ENCODE measurements at places on chromosomes 7 and 10.

GRCh38 chr10:96789571-96790108, 42.5 kb upstream of the LCOR start:
- no peak for DNase-seq

DNA sequence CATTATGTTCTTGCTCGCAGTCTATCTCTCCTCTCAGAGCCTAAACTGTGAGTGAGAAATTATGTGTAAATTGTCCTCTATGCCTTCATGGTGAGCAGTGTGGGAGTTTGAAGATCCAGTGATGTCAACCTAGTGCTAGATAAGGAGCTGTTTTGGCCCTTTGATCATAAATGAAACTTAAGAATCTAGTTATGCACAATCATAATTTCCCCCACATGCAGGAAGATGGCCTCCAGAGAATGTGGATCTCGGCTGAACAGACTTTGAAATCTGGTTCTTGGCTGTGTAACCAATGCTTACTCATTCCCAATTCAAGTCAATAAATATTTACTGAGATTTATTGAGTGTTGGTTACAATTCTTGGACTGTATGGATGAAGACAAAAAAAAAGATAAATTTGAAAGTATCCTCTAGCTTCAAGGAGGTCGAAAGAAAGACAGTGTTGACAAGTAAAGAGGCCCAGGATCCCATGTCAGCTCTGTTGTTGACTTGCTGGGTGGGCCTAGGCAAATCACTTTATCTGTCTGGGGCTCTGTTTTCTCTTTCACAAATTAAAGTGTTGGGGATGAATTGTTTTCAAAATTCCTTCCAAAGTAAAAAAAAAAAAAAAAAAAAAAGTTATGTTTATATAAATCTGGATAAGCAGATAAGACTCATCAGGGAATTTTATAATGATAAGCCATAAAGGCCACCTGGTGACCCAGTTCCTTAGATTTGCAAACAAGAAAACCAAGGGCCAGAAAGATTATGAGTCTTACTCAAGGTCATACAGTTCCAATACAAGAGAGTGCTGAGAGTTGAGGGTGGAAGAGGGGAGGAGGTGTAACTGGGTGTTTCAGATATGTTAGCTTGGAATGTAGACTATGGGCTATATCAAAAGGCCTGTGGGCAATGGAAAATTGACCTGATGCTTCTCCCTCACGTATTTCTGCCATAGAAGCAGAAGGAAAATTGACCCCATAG, 969.9 kb downstream of the KCNMA1 start:
- no peak for DNase-seq

DNA sequence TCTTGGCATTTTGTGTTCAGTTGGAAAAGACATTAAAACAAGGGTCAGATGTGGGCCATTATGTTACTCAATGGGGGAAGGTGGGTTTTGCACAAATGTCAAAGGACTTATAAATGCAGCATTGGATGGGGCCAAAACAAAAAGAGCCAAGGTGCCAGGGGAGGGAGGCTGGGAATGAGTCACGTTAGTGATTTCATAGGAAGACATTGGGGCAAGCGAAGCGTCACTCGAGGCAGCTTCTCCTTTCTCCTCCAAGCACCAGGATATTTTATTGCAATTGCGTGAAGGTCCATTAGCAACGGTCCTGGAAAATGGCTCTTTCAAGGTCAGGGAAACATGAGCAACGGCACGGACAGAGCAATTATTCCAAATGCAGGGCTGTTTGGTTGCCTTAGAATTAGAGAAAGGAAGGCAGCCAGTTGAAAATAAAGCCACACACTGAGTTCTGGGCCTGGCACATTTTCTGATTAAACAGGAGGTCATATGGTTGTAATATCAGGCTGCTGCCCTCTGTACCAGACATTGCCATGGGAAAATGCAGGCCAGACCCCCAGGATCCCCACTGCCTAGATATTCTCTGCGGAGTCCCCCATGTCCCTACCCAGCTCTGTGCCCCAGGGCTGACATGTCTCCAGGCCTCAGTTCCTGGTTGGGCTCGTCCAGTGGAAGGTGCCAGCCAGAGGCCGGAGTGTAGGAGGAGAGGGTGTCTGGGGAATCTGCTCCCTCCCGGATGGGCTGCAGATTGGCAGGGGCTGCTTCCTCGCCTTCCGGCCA, 63.3 kb upstream of the NANOS1 start:
- no peak for DNase-seq

GRCh38 chr10:69466689-69467088, 15.4 kb downstream of the TSPAN15 start:
- DNase-seq = no peak

DNA sequence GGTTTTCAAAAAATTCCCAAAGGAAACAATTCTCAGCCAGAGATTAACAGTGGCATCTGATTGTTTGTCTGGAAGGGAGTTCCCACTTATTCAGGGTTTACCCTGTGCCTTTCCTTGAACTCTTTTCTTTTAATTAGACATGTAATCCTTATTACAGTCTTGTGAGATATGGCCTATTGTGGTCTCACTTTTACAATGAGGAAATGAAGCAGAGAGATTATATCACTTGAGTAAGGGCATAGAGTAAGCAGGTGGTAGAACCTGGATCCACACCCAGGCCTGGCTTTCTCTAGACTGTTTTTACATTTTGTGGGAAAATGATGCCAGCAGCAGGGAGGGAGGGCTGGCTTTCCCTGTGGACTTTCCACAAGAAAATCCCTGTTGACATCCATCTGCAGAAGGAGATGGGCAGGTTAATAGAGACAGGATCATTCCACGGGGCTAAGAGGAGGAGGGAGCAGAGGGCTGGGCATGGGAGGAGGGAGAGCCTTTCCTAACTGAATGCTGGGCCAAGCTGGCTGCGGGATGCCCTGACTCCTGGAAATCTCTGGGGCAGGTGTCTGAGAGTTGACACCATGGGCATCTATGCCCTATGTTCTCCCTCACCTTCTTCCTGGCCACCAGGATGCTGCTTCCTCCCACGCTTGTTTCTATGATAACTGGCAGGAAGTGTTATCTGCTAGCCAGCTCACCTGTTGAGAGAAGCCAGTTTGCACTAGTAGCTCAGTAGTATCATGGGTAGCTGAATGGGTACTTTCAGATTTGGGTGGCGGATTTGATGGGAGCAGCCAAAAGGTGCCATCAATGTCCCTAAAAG, 28.7 kb upstream of the ARHGAP22 start:
- DNase-seq = no peak

DNA sequence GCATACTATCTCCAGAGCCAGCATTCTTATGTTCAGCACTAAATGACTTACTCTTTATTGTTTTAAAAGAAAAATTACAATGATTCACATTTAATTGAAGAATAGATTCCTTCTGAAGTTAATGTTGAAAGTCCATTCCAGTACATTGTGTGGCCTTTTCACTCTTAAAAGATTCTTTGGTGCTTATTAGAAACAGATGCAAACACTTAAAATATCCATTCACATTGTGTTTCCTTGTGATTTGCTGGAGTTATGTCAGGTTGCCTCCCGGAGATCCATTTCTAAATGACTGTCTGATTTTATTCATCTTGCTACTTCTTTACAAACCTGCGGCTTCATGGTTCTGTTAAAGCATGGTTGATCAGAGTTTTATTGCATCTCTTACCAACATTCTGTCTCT, 152.8 kb downstream of the FOXP2 start:
- DNase-seq = no peak

- no peak for DNase-seq
These were observed 3.8 kb upstream of the ADAMTS14 start for GRCh38 chr10:70668454-70668970.

GRCh38 chr10:101131962-101132635, 999 bp downstream of the TLX1 start:
- no peak for DNase-seq

DNA sequence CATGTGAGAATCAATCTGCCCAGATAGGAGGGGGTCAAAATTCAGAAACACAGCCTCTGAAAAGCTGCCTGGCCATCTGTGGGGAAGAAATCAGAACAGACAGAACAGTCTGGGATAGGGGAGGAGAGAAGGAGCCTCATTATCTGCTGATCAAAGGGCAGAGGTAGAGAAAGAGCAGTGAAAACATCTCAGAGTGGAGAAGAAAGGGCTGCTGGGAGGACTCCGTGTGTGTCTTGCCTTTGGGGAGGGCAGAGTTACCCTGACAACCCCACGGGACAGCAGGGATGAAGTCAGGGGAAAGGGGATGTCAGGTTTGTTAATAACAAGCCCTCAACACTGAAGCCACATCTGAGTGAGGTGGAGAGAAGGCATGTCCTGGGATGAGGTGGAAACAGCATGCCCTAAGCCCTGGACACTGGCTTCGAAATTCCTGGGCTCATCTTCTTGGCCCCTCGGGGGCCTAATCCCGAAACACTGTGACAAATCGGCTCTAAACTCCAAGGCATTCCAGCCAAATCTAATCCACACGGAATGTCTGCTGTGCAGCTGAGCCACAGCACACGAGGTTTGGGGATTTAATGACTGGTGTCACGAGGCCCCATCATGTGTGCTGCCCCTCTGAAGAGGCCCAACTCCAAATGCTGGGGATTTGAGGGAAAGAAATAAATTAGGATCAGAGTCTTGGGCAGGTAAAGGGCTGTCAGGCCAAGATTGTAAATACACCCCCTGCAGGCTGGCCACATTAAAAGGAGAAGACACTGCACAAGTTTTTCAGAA, 82.8 kb upstream of the FGFR2 start:
- DNase-seq = no peak

DNA sequence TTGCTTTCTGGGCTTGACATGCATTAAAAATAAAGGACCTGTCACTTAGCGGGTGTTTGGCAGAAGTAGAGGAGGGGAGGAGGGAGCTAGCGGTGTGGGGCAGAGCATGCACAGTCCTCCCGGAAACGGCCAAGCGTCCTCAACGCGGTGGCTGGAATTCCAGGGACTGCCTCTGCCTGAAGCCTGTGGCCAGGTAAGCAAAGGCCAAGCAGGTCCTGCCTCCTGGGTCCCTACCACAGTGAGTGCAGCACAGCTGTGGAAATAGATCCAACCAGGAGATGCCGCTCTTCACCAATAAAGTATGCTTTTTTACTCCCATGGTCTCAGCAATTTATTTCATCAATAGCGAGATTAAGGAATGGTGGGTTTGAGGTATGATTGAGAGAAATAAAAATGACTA, 323.4 kb downstream of the WDR37 start:
- no peak for DNase-seq

GRCh38 chr10:1631282-1631681, 106.0 kb downstream of the ADARB2 start:
- DNase-seq = peak; percentile 7

- no peak for DNase-seq
These were observed 28.4 kb downstream of the RBM20 start for GRCh38 chr10:110672580-110672919.

- DNase-seq = no peak
These were observed 35.0 kb upstream of the DAGLB start for GRCh38 chr7:6482743-6483119.

DNA sequence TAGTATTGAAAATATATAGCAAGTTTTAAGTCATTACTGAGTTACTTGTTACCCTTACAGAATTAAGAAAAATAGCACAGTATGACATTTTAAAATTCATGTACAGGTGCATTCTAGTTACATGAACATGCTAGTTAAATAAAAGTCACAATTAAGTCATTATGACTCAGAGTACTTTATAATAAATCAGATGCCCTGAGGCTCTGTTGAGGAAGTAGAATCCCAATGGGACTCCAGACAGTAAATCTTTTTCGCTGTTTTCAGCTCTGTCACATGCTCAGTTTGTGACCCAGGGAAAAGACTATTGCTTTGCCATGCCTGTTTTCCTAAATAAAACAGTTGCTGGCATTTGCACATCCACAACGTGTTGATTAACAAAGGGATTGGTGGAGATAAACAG, 21.0 kb downstream of the NUDT13 start:
- DNase-seq = no peak

DNA sequence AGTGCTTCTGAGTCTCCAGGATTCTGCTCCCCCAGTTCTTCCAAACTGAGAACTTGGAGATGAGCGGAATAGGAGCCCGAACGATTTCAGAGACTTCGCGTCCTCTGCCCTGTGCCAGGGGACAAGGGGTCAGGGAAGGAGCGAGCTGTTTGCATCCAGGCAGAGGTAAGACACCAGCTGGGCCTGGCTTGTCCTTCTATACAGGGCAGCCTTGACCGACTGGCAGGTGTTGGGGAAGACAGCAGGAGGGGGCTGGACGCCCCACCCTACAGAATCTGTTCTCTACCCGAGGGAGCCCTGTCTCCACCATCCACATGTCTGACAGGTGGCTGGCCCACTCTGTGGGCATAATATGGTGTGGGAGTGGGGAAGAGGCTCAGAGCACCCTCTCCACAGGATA, 7.1 kb downstream of the SPOCK2 start:
- DNase-seq = no peak

DNA sequence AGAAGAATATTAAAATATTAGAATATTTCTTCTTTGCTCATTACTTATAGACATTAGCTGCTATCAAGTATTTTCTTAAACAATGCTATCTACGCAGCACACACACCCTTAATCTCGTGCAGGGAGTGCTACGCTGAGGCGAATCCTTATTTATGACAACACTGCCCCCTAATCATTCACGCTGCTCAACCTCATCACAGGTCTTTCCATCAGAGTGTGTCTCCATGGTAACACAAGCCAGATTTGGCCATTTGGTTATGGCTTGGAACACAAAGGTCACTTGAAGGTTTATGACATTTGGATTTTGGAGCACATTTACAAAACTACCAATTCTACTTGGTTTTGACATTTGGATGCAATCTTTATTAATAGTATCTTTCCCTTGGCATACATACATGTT, 45.4 kb upstream of the MYO3A start:
- DNase-seq = no peak

GRCh38 chr10:63591600-63592379, 70.6 kb downstream of the REEP3 start:
- no peak for DNase-seq

DNA sequence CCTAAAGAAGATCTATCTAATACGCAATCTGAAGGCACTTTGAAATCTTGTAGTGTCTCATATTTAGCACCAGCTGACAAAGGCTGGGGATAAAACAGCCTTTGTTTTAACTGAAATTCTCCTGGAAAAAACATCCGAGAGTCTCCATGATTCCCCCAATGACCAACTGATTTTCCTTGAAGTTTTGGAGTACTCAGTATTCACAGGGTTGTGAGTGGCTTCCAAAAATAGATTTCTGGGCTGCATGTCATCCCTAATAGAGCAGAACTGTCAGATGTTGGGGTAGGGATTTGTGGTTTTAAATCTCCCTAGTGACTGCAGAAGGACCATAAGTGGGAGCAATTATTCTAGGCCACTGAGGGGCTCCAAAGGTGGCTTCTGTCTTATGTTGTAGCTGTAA, 206.4 kb downstream of the TAX1BP1 start:
- DNase-seq = no peak
